ENCODE measurements at places on chromosomes 6 and 20. TPM values are rescaled to one million over a fixed set of nuclear protein-coding genes. Genes with fewer than 3 reads are reported as not detected.

The DLL1 gene
- 4.7 TPM for total RNA-seq

The PACSIN1 gene
- total RNA-seq = not detected

The TUBB2B gene
- total RNA-seq = 31.3 TPM

The KIFC1 gene
- total RNA-seq = 98.5 TPM

The ACSS2 gene
- total RNA-seq = 24.5 TPM

The C6orf47 gene
- total RNA-seq = 31.3 TPM

The MYBL2 gene
- 22.2 TPM for total RNA-seq

The MUC21 gene
- not detected for total RNA-seq

The MROH8 gene
- 4.0 TPM for total RNA-seq

The CNKSR3 gene
- 5.6 TPM for total RNA-seq

The TFAP2B gene
- total RNA-seq = not detected

The SLC22A23 gene
- total RNA-seq = 1.6 TPM

The TNNC2 gene
- total RNA-seq = 0.34 TPM

The NKAIN2 gene
- total RNA-seq = 0.06 TPM

The ZC2HC1B gene
- not detected for total RNA-seq

The WFDC10B gene
- total RNA-seq = not detected

The ADTRP gene
- 0.64 TPM for total RNA-seq

The PLCB1 gene
- 0.06 TPM for total RNA-seq

The MYLK4 gene
- total RNA-seq = 0.26 TPM

The TSBP1 gene
- not detected for total RNA-seq

The ZNF311 gene
- total RNA-seq = 0.71 TPM

The CCN5 gene
- total RNA-seq = not detected

The C6orf141 gene
- 6.5 TPM for total RNA-seq

The GHRH gene
- total RNA-seq = not detected

The TTI1 gene
- total RNA-seq = 33.5 TPM

The RBBP8NL gene
- total RNA-seq = not detected

The C2 gene
- 0.86 TPM for total RNA-seq

The ANKS1A gene
- total RNA-seq = 13.4 TPM

The KPNA5 gene
- 6.8 TPM for total RNA-seq

The LKAAEAR1 gene
- total RNA-seq = 1.7 TPM

The DZANK1 gene
- 1.2 TPM for total RNA-seq

The BHLHE23 gene
- total RNA-seq = not detected

The KCNK17 gene
- not detected for total RNA-seq
